ENCODE measurements at places on chromosomes 3 and 15. TPM values are rescaled to one million over a fixed set of nuclear protein-coding genes. Genes with fewer than 3 reads are reported as not detected.

The UROC1 gene
- 0.34 TPM for polyA plus RNA-seq

The SETMAR gene
- 19.3 TPM for polyA plus RNA-seq

The SNX1 gene
- polyA plus RNA-seq = 93.1 TPM

The C2CD4A gene
- polyA plus RNA-seq = 0.08 TPM

The SPINT1 gene
- polyA plus RNA-seq = 7.2 TPM

The B3GALNT1 gene
- polyA plus RNA-seq = 17.0 TPM

The BTD gene
- 54.7 TPM for polyA plus RNA-seq

The SLC28A1 gene
- polyA plus RNA-seq = 0.26 TPM

The SOX14 gene
- polyA plus RNA-seq = not detected

The MRPS22 gene
- polyA plus RNA-seq = 95.8 TPM

The QARS1 gene
- polyA plus RNA-seq = 175 TPM

The MAP6D1 gene
- polyA plus RNA-seq = 0.80 TPM

The GRM2 gene
- 10.7 TPM for polyA plus RNA-seq

The SCN11A gene
- polyA plus RNA-seq = 1.8 TPM

The XCR1 gene
- 0.34 TPM for polyA plus RNA-seq

The MINDY4B gene
- not detected for polyA plus RNA-seq

The ETV5 gene
- 20.8 TPM for polyA plus RNA-seq

The IMPG2 gene
- 0.53 TPM for polyA plus RNA-seq

The SPG21 gene
- polyA plus RNA-seq = 76.2 TPM

The CPA3 gene
- 4.6 TPM for polyA plus RNA-seq

The SV2B gene
- 1.7 TPM for polyA plus RNA-seq

The MESP2 gene
- 1.3 TPM for polyA plus RNA-seq

The MYZAP gene
- polyA plus RNA-seq = 5.6 TPM

The HRG gene
- polyA plus RNA-seq = 0.16 TPM

The SLC7A14 gene
- 0.15 TPM for polyA plus RNA-seq

The RLBP1 gene
- polyA plus RNA-seq = 1.1 TPM

The UACA gene
- 10.2 TPM for polyA plus RNA-seq

The EIF4E3 gene
- 10.4 TPM for polyA plus RNA-seq

The FAM81A gene
- 4.4 TPM for polyA plus RNA-seq

The SST gene
- 0.84 TPM for polyA plus RNA-seq

The GABRR3 gene
- 0.38 TPM for polyA plus RNA-seq

The PP2D1 gene
- polyA plus RNA-seq = 37.5 TPM

Measured in testis (tissue), 5 donors.